Spinal cord (tissue), 10 donors: ENCODE measurements at places on chromosomes 1 and 21. TPM values are rescaled to one million over a fixed set of nuclear protein-coding genes. Genes with fewer than 3 reads are reported as not detected.
A peak's percentile ranks its signal among the peaks of the same experiment; 100 is the strongest.

NDUFS5 gene
- 276 TPM for total RNA-seq

COL16A1 gene
- 166 TPM for total RNA-seq

- no peaks in the 10 kb centered on the region for H3K27me3 ChIP-seq
- H3K4me1 ChIP-seq, result peaks cover 10% of the 10 kb centered on the region
- no peak for DNase-seq
These were observed 18.8 kb downstream of the KIF26B start for GRCh38 chr1:245173446-245174211.

SERPINC1 gene
- total RNA-seq, result 0.99 TPM

CLIC4 gene
- 203 TPM for total RNA-seq

GRCh38 chr1:178126741-178127185 is 32.9 kb downstream of the RASAL2 start:
- peaks cover under 1% of the 10 kb centered on the region for H3K4me1 ChIP-seq
- H3K27ac ChIP-seq, result no peak overlapping the region
- no peak overlapping the region for H3K4me3 ChIP-seq
- no peaks in the 10 kb centered on the region for H3K36me3 ChIP-seq

DNA sequence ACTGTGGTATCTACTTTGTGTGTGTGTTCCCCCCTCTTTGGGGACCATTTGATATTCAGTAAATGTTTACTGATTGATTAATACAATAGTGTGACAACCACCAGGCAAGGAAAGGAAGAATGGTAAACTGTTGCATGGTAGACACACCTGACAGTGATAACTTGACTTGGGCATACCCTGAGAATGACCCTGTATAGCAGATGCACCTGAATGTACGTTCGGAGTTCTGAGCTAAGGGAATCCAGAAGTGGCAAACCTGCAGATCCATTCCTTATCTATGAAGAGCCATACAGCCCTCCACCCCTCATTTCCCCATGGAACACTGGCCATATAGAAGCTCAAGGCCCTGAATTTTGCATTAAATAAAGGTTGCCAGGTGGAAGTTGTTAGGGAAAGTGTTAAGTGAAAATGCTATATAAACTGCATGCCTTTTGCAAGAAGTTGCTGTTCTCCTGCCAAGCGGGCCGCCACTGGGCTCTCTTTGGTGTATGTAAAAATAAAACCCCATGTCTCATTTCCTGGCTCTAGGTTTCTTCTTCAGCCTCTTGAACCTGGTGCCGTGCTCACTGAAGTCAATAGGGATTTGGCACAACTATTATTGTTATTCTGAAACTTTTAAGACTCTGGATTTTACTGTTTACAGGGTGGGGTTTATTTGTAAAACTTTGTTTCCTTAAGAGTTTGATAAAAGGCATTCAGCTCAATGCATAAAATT is 32.6 kb upstream of the DENND1B start:
- H3K27me3 ChIP-seq, result no peaks in the 10 kb centered on the region
- H3K27ac ChIP-seq, result no peak overlapping the region
- H3K4me1 ChIP-seq, result no peaks in the 10 kb centered on the region
- H3K4me3 ChIP-seq, result no peak overlapping the region

SPSB1 gene
- 10.6 TPM for total RNA-seq

- H3K4me3 ChIP-seq, result no peak overlapping the region
- peak overlapping the region; percentile 64 for H3K27ac ChIP-seq
- H3K4me1 ChIP-seq, result peaks cover 50% of the 10 kb centered on the region
These were observed 41.1 kb downstream of the C1orf198 start for GRCh38 chr1:230827081-230827681.

DNA sequence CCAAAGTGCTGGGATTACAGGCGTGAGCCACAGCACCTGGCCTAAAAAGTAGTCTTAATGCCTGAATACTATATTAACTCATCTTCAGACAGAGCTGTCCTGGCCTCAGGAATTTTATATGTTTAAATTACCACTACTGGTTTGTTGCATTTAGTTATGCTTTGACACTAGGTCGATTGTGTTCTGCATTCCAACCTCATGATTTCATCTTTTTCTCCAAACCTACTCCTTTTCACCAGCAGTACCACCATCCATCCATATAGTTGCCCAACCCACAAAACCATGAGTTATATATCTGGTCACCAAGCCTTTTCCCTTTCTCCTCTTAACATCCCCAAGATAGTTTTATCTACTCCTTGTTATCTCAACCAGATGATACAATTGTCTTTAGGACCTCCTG is 22.6 kb downstream of the FMO5 start:
- H3K4me1 ChIP-seq, result no peaks in the 10 kb centered on the region
- no peak overlapping the region for H3K4me3 ChIP-seq
- no peaks in the 10 kb centered on the region for H3K27me3 ChIP-seq
- H3K27ac ChIP-seq, result no peak overlapping the region

DNA sequence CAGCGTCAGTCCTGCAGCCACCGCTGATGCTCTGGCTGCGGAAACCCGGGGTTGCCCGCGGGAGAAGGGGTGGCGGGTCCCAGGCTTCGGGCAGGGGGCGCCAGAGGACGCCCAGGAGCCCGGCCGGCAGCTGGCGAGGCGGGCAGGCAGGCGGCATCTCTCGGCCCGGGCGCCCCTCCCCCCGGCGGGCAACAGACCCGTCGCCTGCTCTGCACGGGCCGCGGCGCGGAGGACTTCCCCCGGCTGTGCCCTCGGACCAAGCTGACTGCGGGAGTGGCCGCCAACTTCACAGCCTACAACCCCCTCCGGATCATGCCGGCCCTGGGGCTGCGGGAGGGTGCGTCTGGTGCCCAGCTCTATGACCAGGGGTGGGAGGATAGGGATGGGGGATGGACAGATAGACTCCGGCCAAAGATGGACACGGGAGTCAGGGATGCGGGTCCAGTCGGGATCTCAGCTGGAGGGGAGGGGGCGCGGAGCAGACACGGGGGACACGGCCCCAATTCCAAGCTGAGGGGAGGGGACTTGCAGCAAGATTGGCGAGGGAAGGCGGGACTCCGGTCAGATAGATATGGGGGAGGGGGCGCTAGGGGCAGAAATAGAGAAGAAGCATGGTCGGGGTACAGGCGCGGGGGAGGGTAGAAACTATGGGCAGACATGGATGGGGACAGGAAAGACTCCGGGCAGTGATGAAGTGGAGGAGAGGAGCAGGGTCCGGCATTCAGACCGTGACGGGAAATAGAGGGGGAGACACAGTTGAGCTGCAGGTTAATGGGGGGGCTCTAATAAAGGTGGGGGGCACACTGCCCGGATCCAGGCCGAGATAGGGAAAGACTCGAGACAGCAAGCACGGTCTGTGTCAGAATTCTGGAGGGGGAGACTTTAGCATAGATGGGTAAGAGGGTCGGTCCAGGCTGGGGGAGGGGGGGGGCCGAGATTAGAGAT is 1.1 kb downstream of the ADGRB2 start:
- peak overlapping the region; percentile 71 for H3K4me3 ChIP-seq
- peaks cover 73% of the 10 kb centered on the region for H3K4me1 ChIP-seq
- no peak for DNase-seq
- H3K36me3 ChIP-seq, result peaks cover 3% of the 10 kb centered on the region

- peaks cover 29% of the 10 kb centered on the region for H3K4me1 ChIP-seq
- no peak overlapping the region for H3K27ac ChIP-seq
- DNase-seq, result no peak
- no peaks in the 10 kb centered on the region for H3K27me3 ChIP-seq
These were observed 184.6 kb downstream of the PCP4 start for GRCh38 chr21:40051801-40052200.

- H3K36me3 ChIP-seq, result peaks cover 23% of the 10 kb centered on the region
- H3K27me3 ChIP-seq, result no peaks in the 10 kb centered on the region
- DNase-seq, result no peak
- no peaks in the 10 kb centered on the region for H3K4me1 ChIP-seq
These were observed 76.4 kb downstream of the TTC3 start for GRCh38 chr21:37149411-37149810.

DNA sequence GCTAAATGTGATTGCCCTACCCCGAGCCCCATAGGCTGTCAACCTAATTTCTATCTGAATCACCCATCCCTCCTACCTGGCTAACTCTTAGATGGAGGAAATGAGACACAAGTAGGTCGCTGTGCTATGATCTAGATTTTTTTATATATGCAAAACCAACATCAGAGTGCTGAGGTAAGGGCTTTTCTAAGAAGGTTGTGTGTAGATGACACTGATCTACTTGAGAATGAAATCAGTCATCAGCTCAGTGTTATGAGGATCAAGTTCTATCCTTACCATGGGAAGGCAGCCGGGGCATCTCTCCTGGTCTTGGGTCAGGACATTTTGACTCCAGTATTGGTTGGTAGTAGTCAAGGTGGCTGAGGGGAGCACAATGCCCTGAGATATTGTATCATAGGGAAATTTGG is 23.6 kb downstream of the SLAMF1 start:
- no peak for DNase-seq
- H3K4me3 ChIP-seq, result no peak overlapping the region
- H3K36me3 ChIP-seq, result no peaks in the 10 kb centered on the region
- no peaks in the 10 kb centered on the region for H3K4me1 ChIP-seq
- H3K27ac ChIP-seq, result no peak overlapping the region

DNA sequence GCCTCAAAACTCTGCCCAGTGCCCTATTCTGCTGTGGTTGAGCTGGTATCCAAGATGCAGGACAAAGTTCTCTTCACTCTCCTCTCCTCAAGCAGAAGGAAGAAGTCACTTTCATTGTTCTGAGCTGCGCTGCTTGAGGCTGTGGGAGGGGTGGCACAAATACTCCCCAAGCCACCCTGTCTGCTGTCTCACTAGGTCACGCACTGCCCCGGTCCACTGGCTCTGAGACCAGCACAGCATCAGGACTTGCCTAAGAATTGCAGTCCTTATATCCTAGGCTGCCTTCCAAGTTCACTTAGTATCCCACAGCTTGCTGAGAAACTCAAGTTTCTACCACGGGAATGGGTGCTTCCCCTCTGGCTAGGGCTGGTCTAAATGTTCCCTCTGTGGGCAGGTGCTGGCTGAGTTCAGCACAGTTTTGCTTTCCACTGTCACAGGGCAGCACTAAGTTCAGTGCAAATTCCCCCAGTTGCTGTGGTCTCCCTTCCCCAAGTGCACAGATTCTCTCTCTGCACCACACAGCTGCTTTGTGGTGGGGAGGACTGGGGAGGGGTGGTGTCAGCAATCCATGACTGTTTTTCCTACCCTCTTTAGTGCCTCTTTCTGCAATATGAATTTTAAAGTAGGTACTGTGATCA is 32.4 kb downstream of the SLC9C2 start:
- H3K36me3 ChIP-seq, result no peaks in the 10 kb centered on the region
- H3K4me3 ChIP-seq, result no peak overlapping the region
- no peaks in the 10 kb centered on the region for H3K27me3 ChIP-seq
- no peak for DNase-seq

CELA2B gene
- not detected for total RNA-seq

DNA sequence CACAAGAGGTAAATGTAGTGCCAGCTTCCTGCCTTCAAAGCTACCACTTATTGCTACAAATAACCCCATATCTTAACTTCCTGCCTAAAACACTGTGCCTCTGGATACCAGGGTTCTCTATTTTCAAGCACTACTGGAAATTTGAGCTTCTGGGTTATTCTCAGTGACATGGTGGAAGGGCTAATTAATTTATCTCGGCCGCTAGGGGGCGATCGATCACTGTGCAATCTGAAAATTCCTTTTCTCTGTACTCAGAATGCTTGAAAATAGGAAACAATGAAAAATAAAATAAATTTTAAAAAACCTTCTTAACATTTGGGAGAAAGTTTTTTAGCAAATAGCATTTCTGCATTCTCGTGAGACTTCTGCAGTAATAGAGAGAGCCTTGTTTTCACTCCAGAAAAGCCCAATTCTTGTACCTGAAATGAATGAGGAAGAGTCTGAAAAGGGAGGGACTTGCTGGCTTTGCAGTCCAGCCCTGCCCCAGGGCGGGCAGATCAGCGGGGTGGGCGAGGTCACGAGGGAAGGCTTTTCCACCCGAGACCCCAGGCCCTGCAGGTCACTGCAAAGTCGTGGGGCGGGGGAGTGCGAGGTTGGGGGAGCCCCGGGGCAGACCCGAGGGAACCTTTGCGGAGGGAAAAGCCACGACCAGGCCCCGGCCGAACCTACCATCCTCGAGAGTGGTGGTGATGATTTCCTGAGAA is 276.7 kb downstream of the PCP4 start:
- H3K36me3 ChIP-seq, result peaks cover 24% of the 10 kb centered on the region
- no peak overlapping the region for H3K27ac ChIP-seq
- H3K27me3 ChIP-seq, result no peaks in the 10 kb centered on the region
- H3K4me1 ChIP-seq, result peaks cover 3% of the 10 kb centered on the region

GRCh38 chr1:101317590-101317989 is 80.8 kb downstream of the S1PR1 start:
- no peaks in the 10 kb centered on the region for H3K27me3 ChIP-seq
- H3K36me3 ChIP-seq, result no peaks in the 10 kb centered on the region
- DNase-seq, result no peak
- peaks cover 2% of the 10 kb centered on the region for H3K4me1 ChIP-seq
- no peak overlapping the region for H3K27ac ChIP-seq

DNA sequence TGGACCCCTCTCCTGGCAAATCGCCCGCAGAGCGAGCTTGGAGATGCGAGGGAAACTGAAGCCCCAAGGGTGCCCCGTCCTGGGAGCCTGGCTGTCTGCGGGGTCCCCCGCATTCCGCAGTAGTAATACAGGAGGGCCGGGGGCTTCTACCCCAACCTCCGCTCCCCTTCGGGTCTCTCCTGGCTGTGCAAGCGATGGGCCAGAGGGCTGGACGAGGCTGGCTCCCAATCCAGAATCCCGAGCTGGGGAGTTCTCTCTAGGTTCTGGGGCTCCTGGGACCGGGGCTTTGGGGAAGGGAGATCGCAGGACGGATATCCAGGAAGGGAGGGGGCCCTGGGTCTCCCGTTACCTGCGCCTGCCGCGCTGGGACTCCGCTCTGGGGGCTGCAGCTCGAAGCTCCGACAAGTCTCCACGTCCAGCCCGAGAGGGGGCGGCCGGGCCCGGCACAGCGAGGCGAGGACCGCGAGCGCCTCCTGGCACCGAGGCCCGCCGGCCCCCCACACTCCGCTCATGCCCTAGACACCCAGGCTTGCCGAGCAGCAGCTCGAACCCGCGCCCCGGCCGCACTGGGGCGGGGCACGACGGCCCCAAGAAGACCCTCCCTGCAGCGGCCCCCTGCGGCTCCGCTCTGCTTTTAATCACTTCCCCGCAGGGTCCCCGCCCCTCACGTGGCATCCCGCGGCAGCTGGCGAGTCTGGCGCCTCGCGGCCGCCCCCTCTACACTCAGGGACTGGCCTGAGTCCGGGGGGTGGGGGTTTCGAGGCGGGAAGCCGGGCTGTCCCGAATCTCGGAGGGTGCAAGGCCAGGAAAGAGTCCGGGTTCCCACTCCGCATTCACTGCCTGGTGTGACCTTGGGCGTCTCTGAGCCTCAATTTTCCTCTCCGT is at the start of gene SYT6:
TSS of gene SYT6 (minus strand) at position 609 of the 885 bp plus-strand sequence. CDS start at position 512, 97 bp downstream.
- H3K36me3 ChIP-seq, result no peaks in the 10 kb centered on the region
- peaks cover 54% of the 10 kb centered on the region for H3K27me3 ChIP-seq
- DNase-seq, result no peak
- peaks cover 49% of the 10 kb centered on the region for H3K4me1 ChIP-seq
- peak within 1 kb of the TSS; percentile 40 for H3K4me3 ChIP-seq

MYBPHL gene
- 0.11 TPM for total RNA-seq

- H3K27ac ChIP-seq, result no peak overlapping the region
- H3K4me1 ChIP-seq, result peaks cover 21% of the 10 kb centered on the region
- H3K4me3 ChIP-seq, result no peak overlapping the region
- H3K27me3 ChIP-seq, result no peaks in the 10 kb centered on the region
These were observed 1.6 kb downstream of the GLMP start for GRCh38 chr1:156293895-156294294.

GRCh38 chr1:244050835-244051444 is at the start of gene ZBTB18:
Gene ZBTB18 (plus strand): TSS chr1:244051283. CDS start chr1:244051432, 149 bp downstream.
- peaks cover 12% of the 10 kb centered on the region for H3K36me3 ChIP-seq
- peak within 1 kb of the TSS; percentile 90 for H3K27ac ChIP-seq
- H3K4me3 ChIP-seq, result peak within 1 kb of the TSS; percentile 76
- DNase-seq, result peak; percentile 39
- no peaks in the 10 kb centered on the region for H3K27me3 ChIP-seq
